ENCODE measurements at places on chromosomes 2 and 18.

DNA sequence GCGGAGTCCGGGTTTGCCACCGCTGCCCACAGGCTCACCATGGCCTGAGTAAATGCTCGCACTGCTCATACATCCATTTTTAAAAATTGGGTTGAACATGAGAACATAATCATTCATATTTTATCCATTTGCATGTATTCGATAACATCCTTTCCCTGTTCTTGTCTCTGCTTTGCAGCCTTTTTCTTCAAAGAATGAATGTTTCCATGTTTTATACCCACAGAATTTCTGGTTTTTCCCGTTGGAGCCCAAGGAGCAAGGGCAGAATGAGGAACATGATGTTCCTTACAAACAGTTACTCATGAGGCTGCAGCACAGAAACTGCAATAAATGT is 146.5 kb downstream of the CCDC74A start:
- H3K4me3 ChIP-seq: no peak overlapping the region
- no peaks in the 10 kb centered on the region for H3K36me3 ChIP-seq
- DNase-seq: no peak
- peaks cover 4% of the 10 kb centered on the region for H3K4me1 ChIP-seq
- H3K27me3 ChIP-seq: peaks cover 34% of the 10 kb centered on the region

GRCh38 chr2:105747254-105747894 is 2.7 kb downstream of the NCK2 start:
- peak overlapping the region; percentile 95 for H3K27ac ChIP-seq
- H3K4me1 ChIP-seq: peaks cover 67% of the 10 kb centered on the region
- H3K27me3 ChIP-seq: no peaks in the 10 kb centered on the region

DNA sequence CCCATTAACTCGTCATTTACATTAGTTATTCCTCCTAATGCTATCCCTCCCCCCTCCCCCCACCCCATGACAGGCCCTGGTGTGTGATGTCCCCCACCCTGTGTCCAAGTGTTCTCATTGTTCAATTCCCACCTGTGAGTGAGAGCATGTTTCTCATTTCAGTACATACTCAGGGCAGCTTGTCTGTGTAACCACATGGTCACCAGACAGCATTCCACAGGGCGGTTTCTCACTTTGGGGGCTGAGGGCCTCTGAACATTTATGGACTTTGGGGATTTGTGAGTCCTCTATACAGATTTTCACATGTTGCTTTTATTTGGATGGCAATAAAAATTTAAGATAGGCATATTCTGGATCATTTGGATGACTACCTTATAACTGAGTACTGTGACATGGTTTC is 84.0 kb downstream of the LYPD6B start:
- no peak overlapping the region for H3K4me3 ChIP-seq
- no peaks in the 10 kb centered on the region for H3K36me3 ChIP-seq
- H3K4me1 ChIP-seq: no peaks in the 10 kb centered on the region
- H3K27ac ChIP-seq: no peak overlapping the region
- DNase-seq: no peak
- peaks cover 4% of the 10 kb centered on the region for H3K27me3 ChIP-seq

DNA sequence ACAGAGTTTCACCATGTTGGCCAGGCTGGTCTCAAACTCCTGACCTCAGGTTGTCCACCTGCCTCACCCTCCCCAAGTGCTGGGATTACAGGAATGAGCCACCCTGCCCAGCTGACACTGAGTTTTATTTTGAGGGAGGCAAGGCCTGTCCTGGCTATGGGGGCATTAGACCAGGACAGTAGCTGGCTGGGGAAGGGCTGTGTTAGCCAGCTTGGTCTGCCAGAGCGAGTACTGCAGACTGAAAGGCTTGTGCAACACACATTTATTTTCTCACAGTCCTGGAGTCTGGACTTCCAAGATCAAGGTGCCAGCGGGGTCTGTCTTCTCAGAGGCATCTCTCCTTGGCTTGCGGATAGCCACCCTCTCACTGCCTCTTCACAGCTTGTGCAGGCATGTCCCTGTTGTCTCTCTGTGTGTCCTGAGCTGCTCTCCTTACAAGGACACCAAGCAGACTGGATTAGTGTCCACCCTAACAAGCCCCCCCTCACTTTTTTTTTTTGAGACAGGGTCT is 59.4 kb upstream of the HAAO start:
- no peak for DNase-seq
- no peaks in the 10 kb centered on the region for H3K36me3 ChIP-seq
- H3K4me3 ChIP-seq: no peak overlapping the region
- no peaks in the 10 kb centered on the region for H3K4me1 ChIP-seq

- H3K36me3 ChIP-seq: no peaks in the 10 kb centered on the region
- H3K4me1 ChIP-seq: no peaks in the 10 kb centered on the region
- no peak for DNase-seq
- no peak overlapping the region for H3K4me3 ChIP-seq
- H3K27me3 ChIP-seq: no peaks in the 10 kb centered on the region
These were observed 253.8 kb downstream of the TNS1 start for GRCh38 chr2:217749008-217749407.

- H3K4me3 ChIP-seq: no peak overlapping the region
- no peaks in the 10 kb centered on the region for H3K36me3 ChIP-seq
- H3K27ac ChIP-seq: no peak overlapping the region
These were observed 37.8 kb upstream of the ITPRID2 start for GRCh38 chr2:181853696-181854095.

GRCh38 chr2:240823449-240824336 is 3.7 kb upstream of the KIF1A start:
- DNase-seq: no peak
- H3K27me3 ChIP-seq: peaks cover 52% of the 10 kb centered on the region
- H3K4me1 ChIP-seq: peaks cover 4% of the 10 kb centered on the region
- H3K27ac ChIP-seq: no peak overlapping the region
- H3K36me3 ChIP-seq: no peaks in the 10 kb centered on the region

DNA sequence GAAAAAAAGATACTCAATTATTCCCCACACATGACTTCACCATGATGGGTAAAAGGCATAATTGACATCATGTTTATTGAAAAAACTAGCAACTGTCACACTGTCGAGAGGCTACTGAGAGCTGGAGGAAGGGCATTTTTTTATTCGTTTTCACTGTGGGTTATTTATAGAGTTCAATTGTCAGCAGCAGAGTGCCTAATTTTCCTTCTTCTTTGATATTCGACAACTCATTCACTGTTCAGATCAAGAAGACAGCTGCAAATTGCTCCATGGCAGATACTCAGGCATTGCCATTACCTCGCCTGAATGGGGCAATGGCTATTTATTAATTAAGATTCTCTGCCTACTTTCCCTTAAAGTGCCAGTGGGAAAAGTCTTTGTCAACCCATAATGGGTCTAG is 197.5 kb upstream of the NRP2 start:
- no peaks in the 10 kb centered on the region for H3K36me3 ChIP-seq
- DNase-seq: no peak
- H3K4me3 ChIP-seq: no peak overlapping the region
- H3K4me1 ChIP-seq: no peaks in the 10 kb centered on the region
- no peak overlapping the region for H3K27ac ChIP-seq
- peaks cover 18% of the 10 kb centered on the region for H3K27me3 ChIP-seq

GRCh38 chr2:186588940-186589611 is 780 bp upstream of the ITGAV start:
- H3K27ac ChIP-seq: peak overlapping the region; percentile 75
- H3K4me1 ChIP-seq: peaks cover 30% of the 10 kb centered on the region
- peaks cover 4% of the 10 kb centered on the region for H3K36me3 ChIP-seq
- no peak for DNase-seq
- H3K27me3 ChIP-seq: peaks cover 9% of the 10 kb centered on the region

- H3K4me1 ChIP-seq: no peaks in the 10 kb centered on the region
- H3K27ac ChIP-seq: no peak overlapping the region
- DNase-seq: no peak
- no peaks in the 10 kb centered on the region for H3K27me3 ChIP-seq
These were observed 404.4 kb upstream of the MEIS1 start for GRCh38 chr2:66030553-66030952.

GRCh38 chr2:78355967-78356366 is 669.5 kb upstream of the REG3G start:
- no peaks in the 10 kb centered on the region for H3K27me3 ChIP-seq
- H3K27ac ChIP-seq: no peak overlapping the region
- no peaks in the 10 kb centered on the region for H3K36me3 ChIP-seq
- H3K4me3 ChIP-seq: no peak overlapping the region
- no peak for DNase-seq

DNA sequence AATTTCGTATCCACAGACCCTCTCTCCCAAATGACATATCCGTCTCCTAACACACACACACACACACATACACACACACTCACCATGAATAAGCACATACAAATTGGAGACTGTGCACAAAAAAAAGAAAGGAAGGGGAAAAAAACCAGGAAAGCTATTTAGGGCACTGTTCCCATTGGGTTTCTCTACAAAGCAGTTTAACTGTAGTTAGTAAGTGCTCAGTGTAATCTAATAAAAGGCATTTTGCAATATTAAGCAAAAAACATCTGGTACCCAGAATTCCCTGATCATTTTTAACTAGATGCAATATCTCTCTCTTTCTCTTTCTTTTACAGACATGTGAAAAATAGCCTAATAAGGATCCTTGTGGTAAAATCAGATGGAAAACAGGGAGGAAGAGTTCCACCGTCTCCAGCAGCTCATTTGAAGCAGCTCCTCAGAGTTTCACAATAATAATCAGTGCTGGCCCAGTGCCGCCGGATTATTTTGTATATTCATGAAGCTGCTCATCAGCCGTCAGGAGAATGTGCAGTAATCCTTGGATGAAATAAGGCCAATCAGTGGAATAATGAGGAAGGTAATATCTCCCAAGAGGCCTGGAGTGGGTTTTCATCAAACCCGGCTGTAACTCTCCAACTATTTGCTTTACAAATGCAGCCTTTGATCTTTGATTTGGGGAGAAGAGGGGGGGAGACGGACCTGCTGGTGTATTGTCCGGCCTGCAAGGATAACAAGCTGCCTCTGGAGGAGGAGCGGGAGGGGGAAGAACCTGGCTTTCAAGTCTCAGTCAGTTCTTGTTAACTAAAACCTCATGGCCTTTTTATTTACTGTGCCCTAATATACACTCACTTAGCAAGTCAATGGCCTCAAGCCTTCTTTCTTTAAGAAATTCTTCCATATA is 227.6 kb upstream of the SMIM21 start:
- no peak overlapping the region for H3K4me3 ChIP-seq
- H3K4me1 ChIP-seq: peaks cover 3% of the 10 kb centered on the region
- no peaks in the 10 kb centered on the region for H3K27me3 ChIP-seq
- DNase-seq: no peak
- H3K36me3 ChIP-seq: no peaks in the 10 kb centered on the region

All from activated T-helper 2 cell treated with anti-CD3 and anti-CD28 coated beads, Interferon-gamma antibody, Interleukin-2, Interleukin-4, amounts not matched to agents 10 μg/mL and 5 μg/mL and 100 μg/mL, durations not matched to agents 14 hours and 24 hours and 36 hours (primary cell).